ENCODE measurements at places on chromosomes 5 and 9.

DNA sequence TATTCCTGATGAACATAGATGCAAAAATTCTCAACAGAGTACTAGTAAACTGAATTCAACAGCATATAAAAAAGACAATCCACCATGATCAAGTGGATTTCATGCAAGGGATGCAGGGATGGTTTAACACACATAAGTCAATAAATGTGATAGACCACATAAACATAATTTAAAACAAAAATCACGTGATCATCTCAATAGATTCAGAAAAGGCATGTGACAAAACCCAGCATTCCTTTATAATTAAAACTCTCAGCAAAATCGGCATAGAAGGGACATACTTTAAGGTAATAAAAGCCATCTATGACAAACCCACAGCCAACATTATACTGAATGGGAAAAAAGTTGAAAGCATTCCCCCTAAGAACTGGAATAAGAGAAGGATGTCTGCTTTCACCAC, 166.9 kb upstream of the TRIM32 start:
- DNase-seq = no peak

- DNase-seq = no peak
Observed at GRCh38 chr5:84191281-84191680, 193.4 kb downstream of the EDIL3 start.

DNA sequence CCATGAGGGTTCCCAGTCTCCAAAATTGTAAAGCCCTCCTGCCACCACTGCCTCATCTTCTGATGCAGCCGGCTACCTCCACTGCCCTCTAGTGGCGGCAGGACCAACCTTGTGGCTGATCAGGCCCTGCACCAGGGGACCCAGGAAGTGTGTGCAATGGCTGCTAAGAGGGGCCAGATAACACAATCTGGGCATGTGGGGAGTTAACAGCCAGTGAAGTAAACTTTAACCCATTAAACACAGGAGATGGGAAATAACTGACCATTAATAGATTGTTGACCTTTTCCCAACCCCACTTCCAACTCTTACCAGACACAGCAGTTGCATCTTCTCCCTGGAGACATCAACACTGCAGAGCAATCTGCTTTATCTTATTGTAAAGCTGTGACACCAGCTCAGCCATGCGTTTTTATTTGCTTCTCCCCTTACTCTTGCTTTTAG, 63.3 kb downstream of the FREM1 start:
- peak; percentile 7 for DNase-seq

DNA sequence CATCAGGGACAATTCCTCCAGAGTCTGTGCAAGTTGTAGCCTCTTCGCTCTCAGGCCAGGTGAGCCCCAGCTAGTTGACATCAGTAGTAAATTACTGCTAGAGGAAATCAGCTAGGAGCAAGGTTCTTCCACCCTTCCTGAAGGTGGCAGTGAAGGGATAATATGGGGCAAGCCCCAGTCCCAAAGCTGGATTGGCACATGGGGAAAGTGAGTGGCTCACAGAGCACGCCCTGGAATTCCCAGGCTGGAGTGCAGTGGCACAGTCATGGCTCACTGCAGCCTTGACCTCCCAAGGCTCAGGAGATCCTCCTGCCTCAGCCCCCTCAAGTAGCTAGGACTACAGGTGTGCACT, 82.1 kb downstream of the CYFIP2 start:
- DNase-seq = no peak

DNA sequence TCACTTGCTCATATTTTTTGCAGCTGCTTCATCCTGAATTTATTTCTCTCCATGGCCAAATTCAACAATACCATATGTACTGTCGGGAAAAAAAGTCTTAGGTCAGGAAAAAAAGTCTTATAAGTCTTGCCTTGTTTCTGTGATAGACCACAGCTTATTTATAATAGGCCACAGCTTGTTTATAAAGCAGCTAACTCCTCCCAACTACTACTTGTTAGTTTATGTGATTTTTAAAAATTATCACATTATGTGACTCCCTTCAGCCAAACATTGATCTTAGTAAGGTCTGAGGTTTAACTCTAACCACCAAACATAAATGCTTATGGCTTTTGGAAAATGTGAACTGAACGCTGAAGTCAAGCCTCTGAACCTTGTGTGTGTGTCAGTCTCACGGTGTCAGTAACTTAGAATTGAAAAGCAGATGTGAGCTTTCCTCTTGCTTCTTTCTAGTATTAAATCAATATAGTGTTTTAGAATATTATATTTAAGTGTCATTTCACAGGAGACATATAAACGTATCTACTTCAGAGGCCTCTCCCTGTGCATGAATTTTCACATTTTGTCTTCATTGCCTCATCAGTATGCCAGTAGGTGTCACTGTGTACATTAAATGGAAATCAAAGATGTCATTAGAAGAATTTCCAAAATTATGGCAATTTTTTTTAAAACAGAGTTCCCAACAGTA, 51.3 kb downstream of the SNX24 start:
- no peak for DNase-seq

DNA sequence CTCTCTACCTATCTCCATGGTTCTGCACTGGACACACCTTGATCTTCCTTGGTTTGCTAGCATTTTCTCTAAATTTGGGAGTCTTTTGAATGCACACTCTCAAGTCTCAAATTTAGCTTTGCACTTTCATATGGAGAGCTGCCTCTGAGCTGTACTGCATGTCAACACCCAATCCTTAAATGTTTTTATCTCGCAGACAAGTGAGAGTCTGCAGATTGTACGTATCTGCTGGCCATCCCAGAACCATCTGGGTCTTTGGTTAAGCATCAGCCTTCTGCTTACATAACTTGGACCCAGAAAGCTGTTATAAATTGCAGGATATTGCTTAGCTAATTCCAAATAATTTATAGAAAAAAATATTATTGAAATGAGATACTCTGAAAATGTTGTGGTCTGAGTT, 111.4 kb upstream of the GRAMD2B start:
- no peak for DNase-seq

- no peak for DNase-seq
Observed at GRCh38 chr9:89006267-89006666, 15.0 kb downstream of the S1PR3 start.

DNA sequence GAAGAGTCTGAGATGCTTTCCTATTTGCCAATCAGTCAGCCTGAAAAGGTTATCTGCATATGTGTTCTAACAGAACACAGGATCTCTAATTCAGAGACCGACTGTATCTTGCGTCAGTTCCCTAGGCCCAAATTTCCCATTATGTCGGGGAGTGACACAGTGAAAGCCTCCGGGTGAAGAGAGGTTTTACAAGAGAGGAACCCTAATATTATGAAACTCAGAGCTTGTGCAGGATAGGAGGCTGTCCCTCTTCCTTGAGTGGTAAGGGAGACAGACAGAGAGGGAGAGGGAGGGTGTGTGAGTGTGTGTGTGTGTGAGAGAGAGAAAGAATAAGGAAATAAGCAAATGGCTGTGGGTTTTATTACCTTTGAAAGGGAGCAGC, 1.9 kb downstream of the CD14 start:
- no peak for DNase-seq

DNA sequence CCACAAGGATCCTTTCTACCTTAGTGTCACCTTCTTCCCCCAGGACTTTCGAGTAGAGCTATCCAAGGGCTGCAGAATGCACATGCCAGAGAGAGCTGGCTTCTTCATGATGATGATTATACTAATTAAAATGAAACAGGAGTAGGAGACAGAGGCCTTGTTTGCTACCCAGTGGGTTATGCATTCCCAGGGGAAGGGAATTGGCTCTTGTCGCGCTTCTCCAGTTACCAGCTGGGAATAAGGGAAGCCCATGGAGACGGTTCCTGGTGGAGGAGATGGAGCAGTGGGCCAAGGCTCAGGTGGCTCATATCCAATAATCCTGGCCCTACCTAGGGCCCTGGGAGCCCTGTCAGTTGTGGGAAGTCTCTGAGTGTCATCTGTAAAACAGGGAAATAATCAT, 65.1 kb downstream of the WWC1 start:
- no peak for DNase-seq

GRCh38 chr5:160165137-160166068, 46.2 kb upstream of the PWWP2A start:
- DNase-seq = no peak

- no peak for DNase-seq
Observed at GRCh38 chr9:75743855-75744254, 146.6 kb upstream of the PCSK5 start.

- no peak for DNase-seq
Observed at GRCh38 chr5:35660451-35660850, 42.8 kb downstream of the SPEF2 start.

- DNase-seq = no peak
Observed at GRCh38 chr9:34545497-34545896, 22.7 kb upstream of the ENHO start.

DNA sequence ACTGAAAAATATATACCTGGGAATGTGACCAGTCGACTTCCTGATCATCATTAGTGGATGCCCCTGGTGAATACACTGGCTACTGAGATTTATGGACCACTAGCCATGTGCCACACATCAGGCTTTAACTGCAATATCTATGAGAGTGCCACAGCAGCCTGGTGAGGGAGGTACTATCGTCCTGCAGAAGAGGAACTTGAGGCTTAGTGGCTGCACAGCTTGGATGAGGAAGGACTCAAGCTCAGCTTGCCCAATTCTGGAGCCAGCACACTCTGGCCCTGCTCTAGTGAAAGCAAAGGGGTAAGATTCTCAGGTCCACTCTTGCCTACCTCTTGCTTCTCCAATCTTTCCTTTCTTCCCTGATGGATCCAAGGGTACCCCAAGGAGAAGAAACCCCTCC, 129.3 kb downstream of the ENTREP1 start:
- DNase-seq = no peak

- DNase-seq = no peak
Observed at GRCh38 chr5:72301557-72301956, 18.5 kb downstream of the MRPS27 start.

DNA sequence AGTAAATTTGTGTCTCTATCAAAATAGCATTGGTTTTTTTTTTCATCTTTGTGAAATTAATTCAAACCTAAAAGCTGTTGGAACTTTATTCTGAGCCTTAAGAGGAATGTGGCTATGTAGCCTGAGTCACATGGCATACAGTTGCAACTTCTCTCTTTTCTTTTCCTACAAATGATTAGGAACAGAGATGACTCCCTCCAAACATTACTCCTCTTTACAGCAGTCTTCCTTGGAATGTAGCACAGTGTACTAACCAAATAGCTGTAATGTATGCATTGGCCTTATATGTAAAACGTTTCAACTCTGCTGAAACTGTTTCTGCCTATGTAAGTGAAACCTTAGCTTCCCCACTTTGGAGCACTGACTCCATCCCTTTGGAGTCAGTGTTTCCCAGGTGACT, 100.9 kb upstream of the MAP1B start:
- no peak for DNase-seq

GRCh38 chr9:115690786-115691496, 462.6 kb upstream of the PAPPA start:
- DNase-seq = no peak

DNA sequence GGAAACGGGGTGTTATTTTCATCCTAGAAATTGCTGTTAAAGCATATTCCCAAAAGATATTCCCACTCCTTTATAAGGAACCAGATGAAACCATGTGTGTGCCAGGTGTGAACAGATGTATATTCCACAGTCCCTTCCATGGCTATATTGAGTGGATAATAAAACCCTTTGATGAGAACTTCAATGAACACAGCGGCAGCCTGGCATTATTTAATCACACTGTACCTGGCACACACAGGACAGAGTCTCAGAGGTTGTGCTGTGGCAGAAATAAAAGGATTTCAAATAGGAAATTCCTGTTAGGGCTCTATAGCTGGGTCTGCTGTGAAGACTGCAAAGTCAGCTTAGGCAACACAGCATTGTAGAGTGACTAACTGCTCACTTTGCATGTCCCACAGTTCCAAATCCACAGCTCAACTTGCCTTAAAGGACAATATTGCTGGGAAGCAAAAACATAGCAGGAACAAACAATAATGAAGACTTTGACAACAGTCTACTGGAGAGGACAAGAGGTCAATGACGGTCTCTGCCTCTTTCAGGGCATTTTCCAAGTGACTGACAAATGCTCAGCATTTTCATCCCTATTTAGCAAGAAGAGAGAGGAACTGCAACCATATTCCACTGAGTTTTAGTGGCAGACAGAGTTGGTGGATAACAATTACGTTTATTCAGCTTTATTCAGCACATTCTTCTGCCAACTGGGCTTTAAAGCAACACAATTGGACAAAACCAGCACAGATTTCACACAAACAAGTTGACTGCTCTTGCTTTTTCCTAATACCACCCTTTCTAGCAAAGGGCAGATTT, 255.7 kb upstream of the RGMB start:
- DNase-seq = no peak

- no peak for DNase-seq
Observed at GRCh38 chr5:122757285-122757684, 17.6 kb upstream of the SNX2 start.

DNA sequence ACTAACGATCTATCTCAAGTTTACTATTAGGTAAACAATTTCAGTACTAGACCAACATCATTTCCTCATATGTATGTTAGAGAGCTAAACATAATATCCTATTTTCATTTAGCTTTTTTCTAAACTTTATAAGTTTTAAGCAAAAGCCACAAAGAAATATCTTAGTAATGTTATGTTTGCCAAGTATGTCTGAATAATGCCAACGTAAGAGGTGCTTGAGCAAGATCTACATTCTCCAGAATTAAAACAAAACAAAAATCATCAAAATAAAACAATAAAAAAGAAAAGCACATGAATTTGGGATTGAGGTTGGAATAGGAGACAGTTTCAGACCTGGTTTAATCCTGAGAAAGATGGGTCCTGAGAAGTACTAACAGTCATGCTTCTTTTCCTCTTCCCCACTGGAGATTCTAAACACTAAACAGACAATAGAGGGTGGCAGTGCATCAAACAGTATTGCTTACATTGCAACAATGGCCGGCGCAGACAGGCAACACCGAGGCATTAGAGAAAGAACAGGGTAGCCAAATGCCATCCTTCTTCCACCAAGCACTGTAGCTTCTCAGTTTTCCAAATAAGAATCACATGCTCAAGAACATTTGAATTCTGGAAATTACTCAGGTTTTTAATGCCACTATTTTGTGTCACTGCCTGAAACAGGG, 33.6 kb downstream of the CSNK1A1 start:
- no peak for DNase-seq

DNA sequence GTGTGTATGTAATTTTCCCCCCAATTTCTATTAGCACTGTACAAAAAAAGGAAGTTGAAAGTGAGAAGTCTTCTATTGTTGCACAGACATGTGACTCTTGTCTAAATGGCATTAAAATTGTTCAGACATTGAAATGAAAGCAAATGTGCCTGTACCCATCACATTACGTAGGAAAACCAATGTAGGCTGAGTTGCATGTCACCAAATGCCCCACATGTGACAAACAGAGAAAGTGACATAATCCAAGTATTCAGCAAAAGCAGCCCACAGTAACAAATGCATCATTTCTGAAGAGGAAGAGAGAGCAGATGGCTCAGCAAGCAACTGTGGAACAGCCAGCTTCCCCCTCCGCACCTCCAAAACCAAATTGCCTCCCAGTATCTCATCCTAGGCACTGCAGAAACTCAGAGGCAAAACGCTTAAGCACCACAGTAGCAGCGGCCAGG, 161.5 kb upstream of the NR4A3 start:
- no peak for DNase-seq

DNA sequence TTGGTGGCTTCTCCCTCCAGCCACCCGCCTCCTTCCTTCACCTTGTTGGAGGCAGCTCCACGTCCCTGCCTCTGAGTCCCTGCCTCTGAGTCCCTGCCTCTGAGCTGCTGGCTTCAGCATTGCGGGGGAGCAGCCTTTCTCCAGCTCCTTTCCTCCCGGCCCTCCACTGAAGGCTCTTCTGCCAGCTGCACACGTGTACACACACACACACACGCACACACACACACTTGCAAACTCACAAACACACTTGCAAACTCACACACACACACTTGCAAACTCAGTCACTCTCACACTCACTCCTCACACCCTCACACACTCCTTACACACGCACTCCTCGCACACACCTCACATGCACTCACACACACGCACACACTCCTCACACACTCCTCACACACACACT, 45.1 kb downstream of the C9orf50 start:
- DNase-seq = no peak
